Immature natural killer cell (primary cell): ENCODE measurements at places on chromosomes 4 and X. TPM values are rescaled to one million over a fixed set of nuclear protein-coding genes. Genes with fewer than 3 reads are reported as not detected.

Gene ADH7
- polyA plus RNA-seq, result not detected

Gene SEC31A
- polyA plus RNA-seq, result 150 TPM

Gene FAM200B
- polyA plus RNA-seq, result 47.9 TPM

Gene TEC
- 4.8 TPM for polyA plus RNA-seq

Gene GRID2
- polyA plus RNA-seq, result not detected

Gene TBC1D8B
- not detected for polyA plus RNA-seq

Gene EDNRA
- polyA plus RNA-seq, result not detected

Gene SFRP2
- not detected for polyA plus RNA-seq

Gene ENPP6
- not detected for polyA plus RNA-seq

- no peak overlapping the region for H3K27ac ChIP-seq
- H3K4me3 ChIP-seq, result no peak overlapping the region
- no peaks in the 10 kb centered on the region for H3K4me1 ChIP-seq
- DNase-seq, result no peak
- H3K36me3 ChIP-seq, result no peaks in the 10 kb centered on the region
- no peaks in the 10 kb centered on the region for H3K27me3 ChIP-seq
Measured at GRCh38 chr4:7218686-7219085, 26.3 kb downstream of the SORCS2 start.

- peaks cover 2% of the 10 kb centered on the region for H3K4me1 ChIP-seq
- no peak overlapping the region for H3K4me3 ChIP-seq
- H3K27me3 ChIP-seq, result peaks cover 1% of the 10 kb centered on the region
- no peak overlapping the region for H3K27ac ChIP-seq
- no peaks in the 10 kb centered on the region for H3K36me3 ChIP-seq
Measured at GRCh38 chr4:113446019-113446418, 315.5 kb downstream of the CAMK2D start.

DNA sequence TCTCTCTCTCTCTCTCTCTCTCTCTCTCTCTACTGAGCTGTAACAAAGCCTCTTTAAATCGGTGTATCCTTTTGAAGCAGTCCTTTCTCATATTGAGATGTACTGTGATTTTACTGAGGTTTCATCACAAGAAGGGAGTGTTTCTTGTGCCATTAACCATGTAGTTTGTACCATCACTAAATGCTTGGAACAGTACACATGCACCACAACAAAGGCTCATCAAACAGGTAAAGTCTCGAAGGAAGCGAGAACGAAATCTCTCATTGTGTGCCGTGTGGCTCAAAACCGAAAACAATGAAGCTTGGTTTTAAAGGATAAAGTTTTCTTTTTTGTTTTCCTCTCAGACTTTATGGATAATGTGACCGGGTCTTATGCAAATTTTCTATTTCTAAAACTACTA is 37.2 kb downstream of the HPF1 start:
- H3K36me3 ChIP-seq, result peaks cover 11% of the 10 kb centered on the region
- H3K4me1 ChIP-seq, result no peaks in the 10 kb centered on the region
- DNase-seq, result no peak

DNA sequence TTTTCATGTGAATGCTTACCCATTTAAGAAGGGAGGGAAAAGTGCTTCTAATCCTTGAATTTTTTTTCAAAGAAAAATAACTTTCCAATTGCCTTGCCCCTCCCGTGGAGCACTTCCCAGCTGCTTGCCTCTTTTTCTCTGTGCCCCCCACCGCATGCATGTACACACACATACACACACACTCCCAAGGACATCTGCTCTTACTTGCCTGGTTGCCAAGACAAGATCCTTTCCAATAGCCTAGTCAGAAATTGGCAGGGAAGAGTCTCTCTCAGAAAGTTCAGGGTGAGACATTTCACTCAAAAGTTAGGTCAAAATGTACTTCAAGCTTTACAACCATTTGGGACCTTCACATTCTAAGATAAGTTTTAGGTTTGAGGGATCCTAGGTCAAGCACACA is 10.9 kb downstream of the HHIP start:
- DNase-seq, result no peak
- H3K4me1 ChIP-seq, result no peaks in the 10 kb centered on the region
- H3K27ac ChIP-seq, result no peak overlapping the region
- no peaks in the 10 kb centered on the region for H3K36me3 ChIP-seq
- H3K27me3 ChIP-seq, result no peaks in the 10 kb centered on the region

DNA sequence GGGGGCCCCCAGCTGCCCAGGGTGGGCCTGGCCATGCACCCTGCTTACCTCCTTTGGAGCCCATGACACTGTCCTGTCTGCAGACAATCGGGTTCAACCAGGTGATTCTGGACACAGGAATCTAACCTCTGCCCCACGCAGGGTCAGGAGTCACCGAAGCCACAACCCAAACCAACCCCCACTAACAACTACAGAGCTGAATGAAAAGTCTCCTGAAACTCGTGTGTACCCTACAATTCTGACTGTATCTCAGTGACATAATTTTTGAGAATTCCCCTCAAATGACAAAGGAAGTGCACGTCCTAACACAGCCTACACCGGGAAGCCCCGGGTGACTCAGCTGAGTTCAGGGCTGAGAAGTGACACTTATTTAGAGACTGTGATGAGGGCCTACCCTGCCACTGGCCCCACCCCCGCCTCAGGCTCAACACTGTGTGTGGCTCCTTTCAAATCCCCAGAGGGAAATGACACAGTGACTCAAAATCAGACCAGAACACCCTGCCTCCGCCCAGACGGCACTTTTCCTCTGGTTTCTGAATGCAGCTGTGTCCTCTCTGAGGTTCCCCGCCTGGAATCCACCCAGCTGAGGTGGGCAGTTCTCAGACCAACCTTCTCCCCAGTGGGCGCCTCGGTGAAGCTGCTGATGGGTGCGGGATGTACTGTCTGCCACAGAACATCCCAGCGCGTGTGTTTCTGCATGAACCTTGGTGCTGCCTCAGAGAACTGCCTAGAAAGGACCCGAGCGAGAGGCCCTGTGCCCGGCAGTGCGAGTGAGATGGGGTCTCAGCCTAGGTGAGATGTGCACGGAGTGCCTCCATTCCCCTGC is 9.9 kb downstream of the TNIP2 start:
- peak overlapping the region; percentile 36 for H3K4me3 ChIP-seq
- H3K36me3 ChIP-seq, result peaks cover 18% of the 10 kb centered on the region
- peak overlapping the region; percentile 79 for H3K27ac ChIP-seq
- H3K27me3 ChIP-seq, result peaks cover 3% of the 10 kb centered on the region
- DNase-seq, result peak; percentile 41
- H3K4me1 ChIP-seq, result peaks cover 22% of the 10 kb centered on the region

GRCh38 chr4:78659264-78659663 is 107.7 kb downstream of the ANXA3 start:
- DNase-seq, result no peak
- peaks cover 2% of the 10 kb centered on the region for H3K27me3 ChIP-seq
- no peak overlapping the region for H3K4me3 ChIP-seq
- peaks cover 24% of the 10 kb centered on the region for H3K4me1 ChIP-seq

- no peak overlapping the region for H3K4me3 ChIP-seq
- peaks cover 2% of the 10 kb centered on the region for H3K27me3 ChIP-seq
- DNase-seq, result no peak
- H3K4me1 ChIP-seq, result no peaks in the 10 kb centered on the region
- no peaks in the 10 kb centered on the region for H3K36me3 ChIP-seq
Measured at GRCh38 chr4:68577590-68577989, 1.5 kb upstream of the UGT2B17 start.

GRCh38 chrX:49951524-49952193 is 29.3 kb downstream of the CLCN5 start:
- peaks cover 2% of the 10 kb centered on the region for H3K27me3 ChIP-seq
- DNase-seq, result no peak
- H3K36me3 ChIP-seq, result no peaks in the 10 kb centered on the region
- H3K4me1 ChIP-seq, result no peaks in the 10 kb centered on the region

GRCh38 chrX:817759-818300 is 187.2 kb downstream of the SHOX start:
- H3K4me1 ChIP-seq, result no peaks in the 10 kb centered on the region
- DNase-seq, result no peak
- H3K27ac ChIP-seq, result no peak overlapping the region
- no peaks in the 10 kb centered on the region for H3K27me3 ChIP-seq
- H3K4me3 ChIP-seq, result no peak overlapping the region
- H3K36me3 ChIP-seq, result no peaks in the 10 kb centered on the region

GRCh38 chr4:170887396-170887795 is 797.6 kb upstream of the AADAT start:
- no peak overlapping the region for H3K27ac ChIP-seq
- peaks cover 2% of the 10 kb centered on the region for H3K27me3 ChIP-seq
- no peak for DNase-seq
- H3K4me3 ChIP-seq, result no peak overlapping the region
- no peaks in the 10 kb centered on the region for H3K4me1 ChIP-seq
- no peaks in the 10 kb centered on the region for H3K36me3 ChIP-seq

GRCh38 chrX:43958529-43958928 is 14.7 kb downstream of the NDP start:
- H3K27ac ChIP-seq, result no peak overlapping the region
- H3K36me3 ChIP-seq, result no peaks in the 10 kb centered on the region
- H3K4me1 ChIP-seq, result peaks cover 4% of the 10 kb centered on the region
- peaks cover 4% of the 10 kb centered on the region for H3K27me3 ChIP-seq
- DNase-seq, result peak; percentile 57

DNA sequence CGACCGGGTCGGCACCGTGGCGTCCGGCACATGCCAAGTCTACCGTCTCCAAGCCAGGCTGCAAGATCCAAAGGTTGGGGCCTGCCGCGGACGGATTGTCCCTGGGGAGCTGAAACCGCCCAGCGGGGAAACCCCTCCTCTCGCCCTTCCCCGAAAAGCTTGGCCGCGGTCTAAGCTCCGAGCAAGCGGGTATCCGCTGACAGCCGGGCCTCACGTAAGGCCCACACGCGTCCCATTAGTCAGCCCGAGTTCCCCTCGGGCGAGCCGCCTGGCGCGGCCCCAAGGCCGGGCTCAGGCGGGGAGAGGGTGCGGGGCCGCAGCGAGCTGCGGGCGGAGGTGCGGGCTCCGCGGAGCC is 6.8 kb upstream of the BCOR start:
- no peak for DNase-seq
- peaks cover 15% of the 10 kb centered on the region for H3K27me3 ChIP-seq
- peak overlapping the region; percentile 34 for H3K27ac ChIP-seq
- H3K4me3 ChIP-seq, result peak overlapping the region; percentile 35

- no peaks in the 10 kb centered on the region for H3K4me1 ChIP-seq
- H3K27ac ChIP-seq, result no peak overlapping the region
- H3K4me3 ChIP-seq, result no peak overlapping the region
- DNase-seq, result no peak
- peaks cover 4% of the 10 kb centered on the region for H3K27me3 ChIP-seq
Measured at GRCh38 chr4:167100120-167100519, 134.2 kb downstream of the SPOCK3 start.

- no peaks in the 10 kb centered on the region for H3K36me3 ChIP-seq
- no peaks in the 10 kb centered on the region for H3K4me1 ChIP-seq
- H3K27ac ChIP-seq, result no peak overlapping the region
- H3K4me3 ChIP-seq, result no peak overlapping the region
- peaks cover 4% of the 10 kb centered on the region for H3K27me3 ChIP-seq
Measured at GRCh38 chrX:115499112-115499805, 61.7 kb upstream of the PLS3 start.

GRCh38 chr4:106140601-106141000 is 175.4 kb downstream of the TBCK start:
- no peaks in the 10 kb centered on the region for H3K27me3 ChIP-seq
- H3K36me3 ChIP-seq, result peaks cover 5% of the 10 kb centered on the region
- no peak overlapping the region for H3K27ac ChIP-seq
- DNase-seq, result no peak
- peaks cover 4% of the 10 kb centered on the region for H3K4me1 ChIP-seq
- H3K4me3 ChIP-seq, result no peak overlapping the region

DNA sequence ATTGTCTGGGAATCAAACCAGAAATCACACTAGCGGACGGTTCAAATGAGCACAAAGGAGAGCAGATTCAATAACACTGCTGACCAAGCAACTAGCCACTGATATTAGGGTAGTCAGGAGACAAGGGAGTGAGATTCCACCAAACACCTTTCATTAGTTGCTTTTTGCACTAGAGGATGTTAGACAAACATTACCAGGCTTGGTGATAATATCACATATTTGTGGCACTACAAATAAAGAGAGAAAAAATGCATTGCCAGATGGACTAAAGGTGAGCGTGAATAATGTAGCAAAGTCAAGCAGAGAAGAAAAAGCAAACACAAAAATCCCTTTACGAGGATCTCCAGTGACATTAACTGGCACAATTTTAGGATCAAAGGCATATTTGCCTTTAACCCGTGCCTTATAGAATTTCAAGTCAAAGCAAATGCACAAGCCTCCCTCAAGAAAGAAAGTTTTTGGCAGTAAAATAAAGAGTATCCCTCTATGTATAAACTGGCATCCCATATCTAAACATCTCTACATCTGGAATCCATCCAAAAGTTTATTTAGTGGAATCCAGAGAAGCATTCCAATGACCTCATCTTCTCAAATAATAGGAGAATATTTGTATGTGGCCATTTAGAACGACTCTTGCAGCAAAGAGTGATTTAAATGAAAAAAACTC is 290.9 kb downstream of the KCTD8 start:
- H3K27ac ChIP-seq, result no peak overlapping the region
- no peak overlapping the region for H3K4me3 ChIP-seq
- no peaks in the 10 kb centered on the region for H3K27me3 ChIP-seq
- DNase-seq, result no peak
- no peaks in the 10 kb centered on the region for H3K4me1 ChIP-seq

DNA sequence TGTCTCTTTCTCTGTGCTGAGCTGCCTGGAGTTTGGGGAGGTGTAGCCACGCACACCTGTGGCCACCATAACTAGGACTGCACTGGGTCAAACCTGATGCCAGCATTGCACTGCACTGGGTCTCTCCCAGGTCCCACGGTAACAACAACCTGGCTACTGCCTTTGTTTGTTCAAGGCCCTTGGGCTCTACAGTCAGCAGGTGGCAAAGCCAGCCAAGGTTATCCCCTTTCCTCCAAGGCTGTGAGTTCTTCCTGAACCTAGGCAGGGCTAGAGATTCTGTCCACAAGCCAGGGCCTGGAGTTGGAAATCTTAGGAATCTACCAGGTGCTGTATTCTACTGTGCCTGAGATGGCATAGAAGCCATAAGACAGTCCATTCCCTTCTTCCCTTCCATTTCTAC is 126.7 kb upstream of the MAGEE2 start:
- no peak overlapping the region for H3K4me3 ChIP-seq
- no peak for DNase-seq
- no peaks in the 10 kb centered on the region for H3K36me3 ChIP-seq
- peaks cover 14% of the 10 kb centered on the region for H3K27me3 ChIP-seq
- no peak overlapping the region for H3K27ac ChIP-seq
- H3K4me1 ChIP-seq, result no peaks in the 10 kb centered on the region

DNA sequence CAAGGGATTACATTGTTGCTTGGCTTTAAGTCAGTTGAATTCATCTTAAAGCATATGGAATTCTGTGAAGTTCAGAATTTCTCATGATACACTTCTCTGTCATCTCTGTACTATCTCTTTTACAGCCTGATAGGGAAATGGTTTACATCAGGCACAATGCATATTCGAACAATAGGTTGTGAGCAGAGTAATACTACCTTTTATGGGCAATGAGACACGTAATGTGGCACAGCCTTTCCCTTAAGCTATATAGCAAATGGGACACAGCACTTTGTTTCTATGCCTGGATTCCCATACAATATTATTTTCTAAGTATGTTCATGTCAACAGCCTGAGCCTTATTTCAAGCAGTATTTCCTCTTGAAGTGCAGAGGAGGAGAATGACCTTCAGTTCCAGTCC is 58.4 kb downstream of the SYNPO2 start:
- no peak overlapping the region for H3K4me3 ChIP-seq
- no peak overlapping the region for H3K27ac ChIP-seq
- DNase-seq, result no peak
- H3K4me1 ChIP-seq, result no peaks in the 10 kb centered on the region
- H3K36me3 ChIP-seq, result no peaks in the 10 kb centered on the region
- H3K27me3 ChIP-seq, result peaks cover 2% of the 10 kb centered on the region

- H3K4me3 ChIP-seq, result no peak overlapping the region
- no peak for DNase-seq
- H3K4me1 ChIP-seq, result no peaks in the 10 kb centered on the region
- no peak overlapping the region for H3K27ac ChIP-seq
- H3K36me3 ChIP-seq, result peaks cover 8% of the 10 kb centered on the region
Measured at GRCh38 chr4:114015444-114015899, 36.0 kb upstream of the ARSJ start.
